ENCODE measurements at places on chromosomes 2 and 18.

DNA sequence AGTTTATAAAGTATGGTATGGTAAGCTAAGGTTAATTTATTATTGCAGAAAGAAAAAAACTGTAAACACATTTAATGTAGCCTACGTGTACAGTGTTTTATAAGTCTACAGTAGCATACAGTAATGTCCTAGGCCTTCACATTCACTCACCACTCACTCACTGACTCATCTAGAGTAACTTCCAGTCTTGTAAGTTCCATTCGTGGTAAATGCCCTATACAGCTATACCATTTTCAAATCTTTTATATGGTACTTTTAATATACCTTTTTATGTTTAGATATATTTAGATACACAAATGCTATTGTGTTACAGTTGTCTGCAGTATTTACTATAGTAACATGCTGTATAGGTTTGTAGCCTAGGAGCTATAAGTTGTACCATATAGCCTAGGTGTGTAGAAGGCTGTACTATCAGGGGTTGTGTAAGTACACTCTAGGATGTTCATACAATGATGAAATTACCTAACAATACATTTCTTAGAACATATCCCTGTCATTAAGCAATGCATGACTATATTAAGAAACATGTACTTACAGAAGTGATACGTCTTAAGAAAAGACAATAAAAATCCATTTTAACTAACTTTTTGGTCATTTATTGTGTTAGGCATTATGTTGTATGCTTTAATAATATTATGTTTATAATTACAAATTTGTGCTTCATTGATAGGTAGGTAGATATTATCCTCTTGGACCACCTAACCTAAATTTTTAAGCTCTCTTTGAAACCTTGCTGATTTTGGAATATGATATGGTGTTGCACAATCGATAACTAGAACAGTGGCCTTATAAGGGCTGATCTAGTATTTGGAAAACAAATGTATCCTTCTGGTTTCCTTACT, 51.9 kb downstream of the VRK2 start:
- no peak for DNase-seq

- no peak for DNase-seq
Measured at GRCh38 chr2:115413791-115414190, 971.4 kb downstream of the DPP10 start.

DNA sequence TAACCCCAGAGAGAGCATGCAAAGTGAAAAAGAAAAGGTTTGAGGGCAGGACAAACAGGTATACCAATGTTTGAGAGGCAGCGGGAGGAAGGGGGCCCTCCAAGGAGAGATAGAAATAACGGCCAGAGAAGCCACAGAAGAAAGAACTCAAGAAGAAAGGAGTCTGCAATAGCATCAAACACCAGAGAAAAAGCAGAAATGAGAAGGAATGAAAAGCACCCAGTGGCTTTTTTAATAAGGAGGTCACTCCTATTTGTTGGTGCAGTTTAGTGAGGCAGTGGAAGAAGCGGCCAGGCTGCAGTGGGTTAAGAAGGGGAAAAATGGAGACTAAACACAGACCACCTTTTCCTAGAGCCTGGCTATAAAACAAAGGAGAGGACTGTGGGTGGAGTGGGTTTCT, 177.2 kb downstream of the THADA start:
- no peak for DNase-seq

DNA sequence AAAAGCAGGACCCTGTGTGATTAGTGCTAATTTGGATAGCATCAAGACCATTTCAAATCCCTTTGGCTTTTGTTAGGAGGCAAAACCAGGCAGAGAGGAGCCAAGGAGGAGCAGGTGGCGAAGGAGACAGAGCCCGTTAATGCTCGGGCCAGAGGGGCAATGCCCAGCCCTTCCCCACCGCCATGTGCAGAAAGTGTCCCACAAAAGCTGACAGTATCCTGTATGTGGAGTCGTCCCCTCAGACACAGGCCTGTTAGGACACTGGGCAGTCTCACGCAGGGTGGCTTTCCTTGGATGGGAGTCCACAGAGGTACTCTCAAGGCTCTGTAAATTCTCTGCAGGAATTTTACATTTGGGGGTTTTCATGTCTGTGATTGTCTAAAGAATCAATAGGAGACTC, 44.8 kb upstream of the TFCP2L1 start:
- no peak for DNase-seq

All from HTR-8/SVneo (cell line).